ENCODE measurements at places on chromosomes 7 and 10.

DNA sequence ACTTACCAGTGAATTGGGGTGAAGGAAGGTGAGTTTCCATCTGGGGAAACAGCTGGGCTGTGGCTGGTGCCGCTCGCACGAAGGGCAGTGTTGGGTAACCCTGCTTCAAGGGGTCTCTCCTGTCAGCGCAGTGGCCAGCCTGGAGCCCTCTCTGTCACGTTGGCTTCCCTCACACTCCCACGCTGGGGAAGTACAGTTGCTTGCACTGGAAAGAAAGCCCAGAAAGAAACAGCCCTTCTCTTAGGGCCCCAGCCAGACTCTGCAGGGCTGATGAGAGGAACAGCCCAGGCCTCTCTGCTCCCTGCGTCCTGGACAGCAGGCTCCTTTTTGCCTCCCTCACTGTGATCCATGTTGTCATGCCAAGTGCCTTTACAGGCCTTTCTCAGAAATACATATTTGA is 40.3 kb upstream of the TRIM8 start:
- DNase-seq: no peak

- DNase-seq: no peak
These were observed 99.4 kb downstream of the BTRC start for GRCh38 chr10:101453318-101453717.

- no peak for DNase-seq
These were observed 748.5 kb upstream of the MBL2 start for GRCh38 chr10:53521046-53521445.

GRCh38 chr10:118034791-118035261 is 11.9 kb downstream of the RAB11FIP2 start:
- no peak for DNase-seq

DNA sequence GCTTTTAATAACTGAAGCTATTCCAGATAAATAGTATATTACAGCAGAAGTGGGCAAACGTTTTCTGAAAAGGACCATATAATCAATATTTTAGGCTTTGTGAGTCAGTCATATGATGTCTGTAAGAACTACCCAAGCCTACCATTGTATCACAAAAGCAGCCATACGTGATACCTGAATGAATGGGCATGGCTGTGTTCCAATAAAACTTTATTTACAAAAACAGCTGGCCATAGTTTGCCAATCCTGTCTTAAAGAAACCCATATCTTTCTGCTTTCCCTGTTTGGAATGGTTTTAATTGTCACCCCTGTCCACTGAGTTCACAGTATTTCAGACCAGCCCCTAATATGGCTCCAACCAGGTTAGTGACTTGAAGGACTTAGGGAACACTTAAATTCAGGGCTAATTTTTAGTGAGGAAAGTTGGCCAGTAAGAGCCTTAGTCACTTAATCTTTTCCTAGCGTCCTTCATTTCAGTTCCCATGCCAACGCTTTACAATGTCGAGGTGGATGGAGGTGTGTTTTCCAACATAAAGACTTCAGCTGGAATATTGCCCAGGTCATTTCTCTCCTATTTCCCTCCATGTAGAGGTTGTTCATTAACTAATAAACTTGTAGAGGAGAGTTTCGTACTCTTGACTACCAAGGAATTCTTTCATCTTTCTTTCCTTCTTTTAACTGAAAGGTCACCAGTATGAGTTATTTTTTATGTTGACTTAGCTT is 184.5 kb downstream of the TRIL start:
- no peak for DNase-seq

GRCh38 chr10:11140963-11141362 is 123.3 kb downstream of the CELF2 start:
- no peak for DNase-seq

DNA sequence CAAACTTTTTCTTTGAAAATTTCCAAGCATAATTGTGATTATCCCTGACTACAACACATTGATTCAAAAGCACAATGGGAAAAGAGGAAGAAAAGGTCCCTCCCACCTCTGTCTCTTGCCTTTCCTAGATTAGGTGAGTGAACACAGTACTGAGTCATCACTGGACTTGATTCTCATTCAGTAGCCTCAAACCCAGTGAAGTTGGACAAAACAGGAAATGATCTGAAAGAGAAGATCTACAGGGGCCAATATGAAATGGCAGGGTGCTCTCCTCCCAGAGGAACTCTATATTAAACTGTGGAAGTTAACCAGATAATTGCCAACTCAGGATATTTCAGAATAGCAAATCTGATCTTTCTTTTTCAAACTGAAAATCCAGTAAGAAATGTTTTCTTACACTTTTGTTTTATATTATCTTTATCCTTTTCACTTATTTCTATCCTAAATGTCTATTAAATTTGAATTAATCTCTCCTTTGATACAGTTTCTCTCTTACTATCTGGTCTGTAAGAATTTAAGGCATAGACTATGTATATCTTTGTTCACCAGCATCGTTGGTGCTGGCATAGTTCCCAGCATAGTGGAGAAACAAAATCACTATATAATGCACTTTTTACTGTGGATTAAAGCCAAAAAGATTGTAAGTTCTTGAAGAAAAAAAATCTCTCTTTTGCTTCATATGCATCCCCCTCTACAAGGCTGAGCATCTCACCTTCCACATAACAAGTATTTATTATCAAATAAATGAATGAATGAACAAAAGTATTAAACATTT is 41.4 kb upstream of the IKZF1 start:
- DNase-seq: no peak

DNA sequence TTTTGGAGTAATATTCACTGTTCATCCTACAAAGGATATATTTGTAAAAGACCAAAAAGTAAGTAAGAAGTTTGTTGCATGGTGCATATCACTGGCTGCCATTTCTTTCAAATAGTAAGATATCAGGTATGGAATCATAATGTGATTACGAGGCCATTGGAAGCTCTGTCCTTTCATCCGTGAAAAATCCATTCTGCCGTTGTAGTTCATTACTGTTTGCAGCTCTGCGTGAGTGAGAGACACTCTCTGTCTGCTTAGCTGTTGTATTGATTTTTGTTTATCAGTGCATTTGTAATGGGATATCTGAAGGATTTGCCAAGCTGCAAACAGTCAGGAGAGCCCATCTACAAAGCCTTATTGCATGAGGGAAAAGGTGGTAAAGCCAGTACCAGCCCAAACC is 44.1 kb upstream of the SLC39A12 start:
- no peak for DNase-seq

DNA sequence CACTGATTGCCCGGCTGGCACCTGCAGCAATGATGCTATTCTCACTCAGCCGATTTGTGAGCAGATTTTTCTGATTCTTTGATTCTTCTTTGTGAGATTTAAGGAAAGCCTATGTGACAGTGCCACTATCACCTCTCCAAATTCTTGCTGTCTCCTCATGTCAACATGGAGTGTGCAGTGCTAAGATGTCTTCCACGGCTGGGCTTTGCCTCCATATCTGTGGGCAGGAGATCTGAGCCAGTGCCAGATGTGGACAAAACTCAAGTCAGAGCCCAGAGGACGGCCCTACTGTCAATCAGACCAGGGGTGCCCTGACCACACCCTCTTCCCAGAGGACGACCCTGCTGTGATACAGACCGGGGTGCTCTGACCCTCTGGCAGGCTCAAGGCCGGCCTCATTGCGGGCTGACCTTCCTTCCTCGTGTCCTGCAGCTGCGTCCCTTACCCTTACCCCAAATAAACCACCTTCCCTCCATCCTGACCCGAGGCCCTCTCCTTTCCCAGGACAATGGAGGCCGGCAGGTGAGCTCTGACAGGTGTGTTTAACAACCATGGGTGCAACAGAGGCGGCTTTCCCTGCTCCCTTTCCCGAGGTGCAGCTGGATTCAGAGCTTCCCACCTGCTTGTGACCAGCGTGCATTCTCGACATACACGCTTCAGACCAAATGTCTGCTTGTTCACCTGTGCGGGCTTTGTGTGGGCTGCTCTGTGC is 221.4 kb downstream of the ADARB2 start:
- no peak for DNase-seq

DNA sequence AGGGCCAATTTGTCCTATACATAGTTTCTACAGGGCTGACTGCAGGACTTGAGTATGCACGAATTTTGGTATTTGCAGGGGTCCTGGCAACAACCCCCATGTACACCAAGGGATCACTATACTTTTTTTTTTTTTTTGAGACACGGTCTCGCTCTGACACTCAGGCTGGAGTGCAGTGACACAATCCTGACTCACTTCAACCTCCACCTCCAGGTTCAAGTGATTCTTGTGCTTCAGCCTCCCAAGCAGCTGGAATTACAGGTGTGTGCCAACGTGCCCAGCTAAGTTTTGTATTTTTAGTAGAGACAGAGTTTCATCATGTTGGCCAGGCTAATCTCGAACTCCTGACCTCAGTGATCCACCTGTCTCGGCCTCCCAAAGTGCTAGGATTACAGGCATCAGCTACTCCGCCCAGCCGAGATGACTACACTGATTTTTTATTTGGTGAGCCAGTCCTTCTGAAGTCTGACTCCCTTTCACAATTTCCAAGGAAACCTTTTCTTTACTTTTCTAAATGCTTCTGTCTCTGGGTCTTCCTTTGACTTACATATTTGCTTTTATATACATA is 19.8 kb downstream of the CFAP70 start:
- no peak for DNase-seq

DNA sequence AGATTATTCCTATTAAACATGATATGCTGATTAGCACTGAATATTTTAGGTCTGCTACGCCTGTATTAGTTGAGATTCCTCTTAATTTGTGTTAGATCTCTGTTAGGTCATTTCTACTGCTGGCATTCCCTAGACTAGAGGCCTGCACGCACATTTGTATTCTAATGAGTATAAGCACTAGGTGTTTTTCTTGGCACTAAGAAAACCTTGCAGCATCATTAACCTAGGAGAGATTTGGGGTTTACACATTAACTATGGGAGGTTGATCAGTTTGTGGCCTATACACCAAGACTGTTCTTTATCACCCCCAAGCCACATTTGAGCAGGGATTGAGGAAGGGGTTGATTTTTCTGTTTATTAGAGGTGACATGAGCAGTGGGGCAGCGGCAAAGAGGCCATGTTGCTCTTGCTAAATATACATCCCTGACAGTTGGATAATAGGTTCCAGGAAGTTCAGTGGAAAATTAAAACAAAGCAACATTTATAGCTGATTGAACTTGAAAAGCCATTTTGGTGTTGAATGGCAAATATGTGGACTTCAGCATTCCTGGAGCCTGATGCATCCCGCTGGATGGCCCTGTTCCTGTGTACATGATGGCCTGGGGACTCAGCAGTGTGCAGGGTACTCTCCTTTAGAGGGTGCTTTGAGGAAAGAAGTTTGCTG is 65.2 kb downstream of the GBF1 start:
- DNase-seq: no peak

DNA sequence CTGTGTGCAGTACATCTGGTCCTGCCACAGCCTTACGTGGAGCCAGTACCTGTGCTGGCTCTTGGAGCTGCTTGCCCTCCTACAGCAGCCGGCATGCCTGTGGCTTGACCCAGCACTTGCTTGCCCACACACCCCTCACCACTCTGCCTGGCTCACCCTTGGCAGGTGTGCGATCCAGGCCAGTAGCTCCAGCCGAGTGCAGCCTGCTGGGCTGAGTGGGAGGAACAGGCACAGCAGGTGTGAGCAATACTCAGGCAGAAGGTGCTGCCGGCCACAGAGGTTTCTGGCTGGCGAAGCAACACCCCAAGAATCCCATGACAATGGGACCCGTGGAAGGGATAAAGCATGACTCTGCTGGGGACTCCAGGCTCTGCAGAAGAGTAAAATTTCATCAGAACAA is 173.5 kb upstream of the ADCY1 start:
- DNase-seq: no peak

- DNase-seq: no peak
These were observed 386.7 kb upstream of the LRRN3 start for GRCh38 chr7:110704225-110704624.

GRCh38 chr7:39554583-39555165 is 11.5 kb upstream of the YAE1 start:
- DNase-seq: no peak

- DNase-seq: no peak
These were observed 316.6 kb downstream of the GFRA1 start for GRCh38 chr10:115956225-115957011.

DNA sequence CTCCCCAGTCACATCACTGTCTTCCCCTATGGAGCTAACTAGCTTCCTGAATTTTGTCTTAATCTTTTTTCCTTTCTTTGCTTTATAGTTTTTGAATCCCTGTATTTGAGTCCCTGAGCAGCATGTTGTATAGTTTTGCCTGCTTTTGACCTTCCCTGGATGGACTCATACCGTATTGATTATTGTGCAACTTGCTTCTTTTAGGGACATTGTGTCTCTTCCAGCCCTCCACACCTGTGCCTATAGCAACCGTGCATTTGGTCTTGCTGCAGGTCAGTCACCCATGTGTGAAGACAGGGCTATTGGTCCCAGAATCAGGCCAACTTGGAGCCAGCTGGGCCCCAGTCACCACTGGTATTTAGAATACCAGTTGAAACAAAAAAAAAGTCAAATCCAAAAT is 158.9 kb upstream of the ADCY1 start:
- no peak for DNase-seq

DNA sequence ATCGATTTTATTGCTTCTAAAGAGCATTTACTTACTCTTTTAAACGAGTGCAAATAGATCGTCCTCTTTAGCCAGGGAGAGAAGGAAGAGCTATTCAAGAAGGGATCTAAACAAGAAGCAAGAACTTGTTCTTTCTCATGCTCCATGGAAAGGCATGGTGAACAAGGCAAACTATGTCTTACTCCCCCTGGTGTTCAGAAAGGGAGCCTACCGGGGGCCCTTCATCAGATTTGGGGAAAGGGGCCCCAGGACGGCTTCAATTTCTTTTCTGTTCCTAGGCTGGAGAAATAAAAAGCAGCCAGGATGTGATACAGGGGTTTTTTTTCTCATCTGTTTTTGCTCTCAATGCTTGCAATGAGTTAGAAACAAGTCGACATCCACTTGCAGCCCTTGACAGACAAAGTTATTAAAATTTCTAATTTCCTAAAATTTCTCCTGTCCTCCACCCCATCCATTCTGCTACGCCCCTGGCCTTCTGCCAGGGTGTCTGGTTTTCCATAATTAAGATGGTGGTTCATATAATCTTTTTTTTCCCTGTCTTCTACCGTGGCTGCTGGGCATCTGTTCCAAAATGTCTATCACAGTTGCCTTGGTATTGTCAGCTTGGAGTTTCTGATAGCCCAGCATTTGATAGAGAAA is 214.4 kb downstream of the CREB5 start:
- DNase-seq: no peak

DNA sequence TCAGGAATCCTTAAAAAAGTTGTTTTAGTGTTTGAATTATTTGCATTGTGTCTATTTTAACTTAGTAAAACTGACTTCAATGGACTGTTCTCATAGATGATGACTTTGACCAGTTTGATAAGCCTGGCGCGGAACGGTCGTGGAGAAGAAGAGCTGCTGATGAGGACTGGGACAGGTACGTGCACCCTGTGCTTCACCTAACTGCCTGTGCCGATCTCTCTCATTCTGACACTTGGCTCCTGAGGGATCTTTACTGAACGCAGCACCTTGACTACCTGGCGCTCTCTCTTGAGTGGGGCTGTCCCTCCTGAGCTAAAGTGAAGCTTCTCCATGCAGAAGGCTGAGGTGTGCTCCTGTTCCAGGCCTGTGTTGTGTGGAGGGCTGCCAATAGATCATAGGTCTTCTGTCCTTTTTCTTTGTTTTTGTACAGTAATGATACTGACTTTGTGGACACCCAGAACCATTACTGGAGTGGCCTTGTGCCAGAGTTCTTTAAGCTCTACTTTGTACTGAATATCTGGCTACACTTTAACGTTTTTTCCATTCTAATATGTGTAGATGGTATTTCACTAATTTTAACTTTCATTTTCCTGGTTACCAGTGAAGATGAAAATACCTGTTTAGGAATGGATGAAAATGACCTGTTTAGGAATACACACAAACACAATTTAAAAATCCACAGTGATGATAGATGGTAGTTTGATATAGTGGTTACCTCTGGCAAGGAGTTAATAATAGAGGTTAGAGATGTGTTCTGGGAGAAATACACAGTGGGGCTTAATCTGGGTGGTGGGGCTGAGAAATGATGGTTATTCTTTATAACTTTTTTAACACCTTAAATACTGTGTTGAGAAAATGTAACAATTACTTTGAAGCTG is 20.9 kb downstream of the RBM33 start:
- DNase-seq: no peak
